Activated CD8-positive, alpha-beta memory T cell treated with anti-CD3 and anti-CD28 coated beads, Interleukin-2, amount 10 ng/mL, durations not matched to agents 7 days and 5 days (primary cell): ENCODE measurements at places on chromosomes 12 and 14. TPM values are rescaled to one million over a fixed set of nuclear protein-coding genes. Genes with fewer than 3 reads are reported as not detected.
A peak's percentile ranks its signal among the peaks of the same experiment; 100 is the strongest.

DNA sequence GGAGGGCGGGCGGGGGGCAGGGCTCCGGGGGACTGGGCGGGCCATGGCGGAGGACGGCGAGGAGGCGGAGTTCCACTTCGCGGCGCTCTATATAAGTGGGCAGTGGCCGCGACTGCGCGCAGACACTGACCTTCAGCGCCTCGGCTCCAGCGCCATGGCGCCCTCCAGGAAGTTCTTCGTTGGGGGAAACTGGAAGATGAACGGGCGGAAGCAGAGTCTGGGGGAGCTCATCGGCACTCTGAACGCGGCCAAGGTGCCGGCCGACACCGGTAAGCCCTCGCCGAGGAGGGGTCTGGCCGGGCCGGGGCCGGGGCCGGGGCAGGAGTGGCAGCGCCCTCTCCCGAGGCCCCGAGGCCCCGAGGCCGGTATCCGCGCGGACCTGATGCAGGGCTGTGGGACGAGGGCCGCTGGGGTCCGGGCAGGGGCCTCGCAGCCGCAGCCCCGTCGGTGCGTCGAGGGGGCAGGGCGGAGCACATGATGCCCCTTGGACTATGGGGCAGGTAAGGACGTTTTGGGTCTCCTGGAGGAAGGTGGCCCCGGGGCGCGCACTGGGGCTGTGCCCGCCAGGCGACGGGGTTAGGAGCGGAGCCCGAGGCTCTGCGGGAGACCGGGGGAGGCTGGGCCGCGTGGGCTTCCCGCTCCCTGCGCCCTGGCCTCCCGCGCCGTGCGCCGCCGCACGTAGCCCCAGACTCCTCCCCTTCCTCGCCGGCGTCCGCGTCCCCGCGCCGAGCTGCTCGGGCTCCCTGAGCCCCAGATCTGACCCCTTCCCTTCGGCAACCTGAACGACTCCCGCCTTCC, at the start of gene TPI1:
TPI1 (plus strand) TSS at position 119 of the 798 bp plus-strand sequence; CDS start at position 155, 36 bp downstream.
- H3K27me3 ChIP-seq = no peaks in the 10 kb centered on the region
- H3K4me3 ChIP-seq = peak within 1 kb of the TSS; percentile 98
- peak; percentile 87 for DNase-seq
- H3K27ac ChIP-seq = peak within 1 kb of the TSS; percentile 90
- H3K4me1 ChIP-seq = peaks cover 47% of the 10 kb centered on the region

DNA sequence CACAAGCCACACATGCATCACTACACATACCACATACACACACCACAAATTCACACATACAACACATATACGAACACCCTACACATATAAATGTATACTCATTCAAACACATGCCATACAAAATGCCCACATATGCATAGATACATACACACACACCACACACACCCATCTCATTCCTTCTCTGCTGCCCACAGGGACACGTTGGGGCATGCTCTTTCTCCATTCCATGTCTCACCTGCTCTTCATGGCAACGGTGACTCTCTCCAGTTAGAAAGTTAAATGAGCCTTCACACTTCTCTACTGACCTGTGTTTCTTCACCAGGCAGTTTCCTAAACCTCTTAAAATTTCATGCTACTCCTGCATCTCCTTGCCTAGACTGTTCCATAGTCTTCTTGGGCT, 1194.8 kb downstream of the BCL11B start:
- H3K4me1 ChIP-seq = no peaks in the 10 kb centered on the region
- peak overlapping the region; percentile 2 for H3K27ac ChIP-seq
- H3K27me3 ChIP-seq = no peaks in the 10 kb centered on the region
- DNase-seq = no peak
- no peaks in the 10 kb centered on the region for H3K36me3 ChIP-seq
- H3K4me3 ChIP-seq = no peak overlapping the region

DNA sequence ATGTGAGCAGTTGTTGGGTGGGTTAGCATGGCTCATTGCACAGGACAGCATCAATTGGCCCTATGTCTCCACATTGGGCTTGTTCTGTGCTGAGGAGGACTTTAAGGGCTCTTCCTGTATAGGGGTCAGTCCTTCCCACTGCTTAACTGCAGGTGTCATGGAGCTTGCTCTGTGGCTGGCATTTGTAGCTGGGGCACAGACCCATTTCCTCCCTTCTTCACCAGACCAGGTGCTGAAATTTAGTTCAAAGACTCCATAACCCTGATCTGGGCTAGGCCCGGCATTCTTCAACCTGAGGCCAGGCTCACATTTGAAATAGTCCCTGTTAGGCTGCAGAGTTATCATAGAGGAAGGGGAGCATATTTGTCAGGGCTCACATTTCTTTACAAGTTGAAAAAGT, 12.8 kb downstream of the CHST11 start:
- peak overlapping the region; percentile 72 for H3K27ac ChIP-seq
- peaks cover 99% of the 10 kb centered on the region for H3K4me1 ChIP-seq
- no peaks in the 10 kb centered on the region for H3K27me3 ChIP-seq
- peaks cover 64% of the 10 kb centered on the region for H3K36me3 ChIP-seq
- H3K4me3 ChIP-seq = no peak overlapping the region

GRCh38 chr14:80606347-80606772, 335.2 kb downstream of the CEP128 start:
- no peak overlapping the region for H3K27ac ChIP-seq
- DNase-seq = no peak
- H3K36me3 ChIP-seq = no peaks in the 10 kb centered on the region
- H3K4me1 ChIP-seq = no peaks in the 10 kb centered on the region

DNA sequence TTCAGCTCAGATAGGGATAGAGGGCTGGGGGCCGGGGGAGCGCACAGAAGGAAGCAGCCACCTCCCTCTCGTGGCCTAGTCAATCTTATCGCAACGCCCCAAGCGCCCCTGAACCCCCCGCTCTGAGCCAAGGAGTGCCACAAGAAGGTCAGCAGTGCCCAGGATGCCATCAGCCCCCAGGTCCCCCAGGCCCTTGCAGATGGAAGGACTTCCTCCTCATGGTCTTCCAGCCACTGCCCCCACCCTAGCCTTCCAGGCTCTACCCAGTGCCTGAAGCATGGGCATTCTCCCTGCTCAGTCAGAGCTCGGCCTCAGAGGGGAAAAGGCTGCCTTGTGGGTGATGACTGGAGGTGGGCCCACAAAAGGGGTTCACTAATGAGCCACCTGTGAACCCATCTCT, 68.2 kb downstream of the BCL11B start:
- peaks cover 92% of the 10 kb centered on the region for H3K4me1 ChIP-seq
- DNase-seq = no peak
- no peak overlapping the region for H3K4me3 ChIP-seq
- peaks cover 33% of the 10 kb centered on the region for H3K36me3 ChIP-seq
- peak overlapping the region; percentile 72 for H3K27ac ChIP-seq

- H3K4me3 ChIP-seq = no peak overlapping the region
- no peak for DNase-seq
Measured at GRCh38 chr14:100609941-100610391, 22.7 kb upstream of the BEGAIN start.

- no peaks in the 10 kb centered on the region for H3K4me1 ChIP-seq
- no peaks in the 10 kb centered on the region for H3K27me3 ChIP-seq
- H3K36me3 ChIP-seq = peaks cover 44% of the 10 kb centered on the region
- no peak overlapping the region for H3K4me3 ChIP-seq
- DNase-seq = no peak
Measured at GRCh38 chr12:121253638-121254335, 42.7 kb downstream of the CAMKK2 start.

- H3K4me3 ChIP-seq = no peak overlapping the region
- H3K27me3 ChIP-seq = peaks cover 3% of the 10 kb centered on the region
- H3K4me1 ChIP-seq = peaks cover 5% of the 10 kb centered on the region
Measured at GRCh38 chr14:56760164-56760914, 49.9 kb downstream of the OTX2 start.

- no peaks in the 10 kb centered on the region for H3K36me3 ChIP-seq
- no peaks in the 10 kb centered on the region for H3K27me3 ChIP-seq
- peaks cover 5% of the 10 kb centered on the region for H3K4me1 ChIP-seq
- no peak for DNase-seq
- H3K27ac ChIP-seq = no peak overlapping the region
Measured at GRCh38 chr12:115521771-115522409, 755.6 kb downstream of the MED13L start.

DNA sequence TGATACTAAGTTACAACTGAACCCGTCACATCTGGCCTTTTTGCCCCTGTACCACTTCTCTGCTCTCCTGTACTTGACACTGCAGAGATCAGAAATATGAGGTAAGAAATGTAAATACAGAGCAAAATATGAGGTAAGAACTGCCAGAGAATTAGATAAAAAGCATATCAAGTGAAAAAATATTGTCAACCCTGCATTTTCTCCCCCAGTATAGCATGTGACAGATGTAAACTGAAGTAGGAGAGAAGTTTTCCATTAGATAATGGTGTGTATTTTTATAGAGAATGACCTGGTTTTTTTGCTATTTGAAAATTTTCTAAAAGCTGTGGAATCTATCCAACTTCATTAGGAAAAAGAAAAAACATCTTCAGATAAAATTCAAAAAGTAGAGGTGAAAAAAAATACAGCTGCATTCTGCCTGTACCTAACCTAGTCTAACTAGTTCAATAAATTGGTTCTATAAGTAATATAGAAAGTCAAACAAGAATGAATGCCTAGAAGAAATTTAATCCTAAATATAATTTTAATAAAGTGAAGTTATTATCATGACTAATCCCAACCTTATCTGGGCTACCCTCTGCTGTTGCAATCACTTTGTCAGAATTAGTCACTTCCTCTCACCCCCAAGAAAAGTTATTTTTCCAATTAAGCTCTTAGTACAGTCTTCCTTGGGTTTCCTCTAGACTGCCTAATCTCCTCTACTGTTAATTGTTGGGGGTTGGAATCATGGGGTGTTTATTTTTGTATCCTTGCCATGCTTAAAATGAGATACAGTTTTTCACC, 210.0 kb downstream of the RASSF9 start:
- DNase-seq = no peak
- no peaks in the 10 kb centered on the region for H3K4me1 ChIP-seq
- no peaks in the 10 kb centered on the region for H3K27me3 ChIP-seq
- H3K4me3 ChIP-seq = no peak overlapping the region
- no peaks in the 10 kb centered on the region for H3K36me3 ChIP-seq

DNA sequence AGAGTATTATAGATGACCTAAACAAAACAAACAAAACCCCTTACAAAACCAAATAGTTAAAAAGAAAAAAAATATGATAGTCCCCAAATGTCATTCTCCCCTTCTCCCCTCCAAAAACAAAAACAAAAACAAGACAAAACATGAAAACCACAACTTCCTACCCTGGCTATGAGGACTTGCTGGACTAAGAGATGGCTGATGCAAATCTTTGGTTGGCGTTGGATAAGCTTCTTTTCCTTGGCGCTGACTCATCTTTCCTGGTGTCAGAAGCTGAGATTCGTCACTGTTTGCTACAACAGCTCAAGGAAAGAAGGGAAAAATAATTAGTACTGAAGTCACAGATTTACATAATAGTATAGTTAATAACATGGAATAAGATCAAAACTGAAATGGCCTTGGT, 102.5 kb upstream of the BBS10 start:
- no peak for DNase-seq
- H3K27me3 ChIP-seq = no peaks in the 10 kb centered on the region
- H3K4me1 ChIP-seq = peaks cover 13% of the 10 kb centered on the region
- H3K4me3 ChIP-seq = no peak overlapping the region
- H3K27ac ChIP-seq = no peak overlapping the region

The OR4M1 gene
- total RNA-seq = not detected

The BHLHE41 gene
- total RNA-seq = not detected
